ENCODE measurements at places on chromosomes 11 and 22.
A peak's percentile ranks its signal among the peaks of the same experiment; 100 is the strongest.

GRCh38 chr11:19055016-19055415 lies 5.5 kb downstream of the MRGPRX2 start:
- no peak for DNase-seq

DNA sequence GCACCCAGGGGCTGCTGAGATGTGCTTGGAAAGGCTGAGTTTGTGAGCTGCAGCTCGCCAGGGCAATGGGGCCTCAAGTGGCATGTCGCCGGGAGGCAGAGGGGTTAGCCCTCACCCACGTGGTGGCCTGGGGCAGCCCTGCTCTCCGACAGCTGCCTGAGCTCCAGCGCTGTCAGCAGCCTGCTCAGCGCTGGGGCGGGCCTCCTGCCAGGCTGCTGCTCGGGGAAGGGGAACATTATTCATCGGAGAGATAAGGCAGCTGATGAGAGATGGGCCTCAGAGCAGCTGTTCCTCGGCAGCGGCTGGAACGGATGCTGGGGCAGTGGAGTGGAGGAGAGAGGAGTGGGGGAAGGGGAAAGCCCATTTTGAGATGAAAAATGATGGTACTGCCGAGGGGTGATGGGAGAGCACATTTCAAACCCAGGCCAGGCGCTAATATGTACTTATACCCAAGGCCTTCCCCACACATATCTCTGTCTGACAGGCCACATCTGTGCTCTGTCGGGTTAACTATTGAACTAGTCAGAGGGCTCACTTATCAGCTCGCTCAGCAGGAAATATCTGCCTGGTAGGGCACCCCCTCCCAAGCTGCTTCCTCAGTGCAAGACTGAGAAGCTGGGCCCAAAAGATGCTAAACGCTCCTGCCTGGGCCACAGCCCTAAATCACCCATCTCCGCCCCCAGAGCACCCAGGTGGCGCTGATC lies 79.5 kb downstream of the TIMP3 start:
- DNase-seq = peak; percentile 72

DNA sequence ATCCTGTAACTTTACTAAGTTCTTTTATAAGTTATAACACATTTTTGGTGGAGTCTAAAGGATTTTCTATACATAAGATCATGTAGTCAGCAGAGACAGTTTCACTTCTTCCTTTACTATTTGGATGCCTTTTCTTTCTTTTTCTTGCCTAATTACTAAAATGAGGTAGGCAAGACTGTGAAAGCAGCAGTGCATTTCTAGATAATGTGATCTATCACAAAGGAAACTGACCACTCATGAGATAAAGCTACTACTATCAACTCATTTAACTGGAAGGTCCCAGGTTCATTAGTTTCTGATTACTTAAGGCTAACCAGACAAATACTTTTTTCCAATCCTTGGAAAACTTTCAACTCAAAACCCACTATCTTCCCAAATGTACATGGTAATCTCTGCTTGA lies 196.2 kb upstream of the E2F8 start:
- no peak for DNase-seq

- no peak for DNase-seq
Measured at GRCh38 chr22:22974795-22975580, 87.4 kb downstream of the IGLL5 start.

GRCh38 chr11:78224906-78225420 lies 36.2 kb downstream of the USP35 start:
- DNase-seq = no peak

- no peak for DNase-seq
Measured at GRCh38 chr11:69642549-69642912, 1.6 kb downstream of the CCND1 start.

GRCh38 chr11:126879516-126879915 lies 121.1 kb downstream of the KIRREL3 start:
- no peak for DNase-seq
